ENCODE measurements at places on chromosomes 5 and 9.
A peak's percentile ranks its signal among the peaks of the same experiment; 100 is the strongest.

DNA sequence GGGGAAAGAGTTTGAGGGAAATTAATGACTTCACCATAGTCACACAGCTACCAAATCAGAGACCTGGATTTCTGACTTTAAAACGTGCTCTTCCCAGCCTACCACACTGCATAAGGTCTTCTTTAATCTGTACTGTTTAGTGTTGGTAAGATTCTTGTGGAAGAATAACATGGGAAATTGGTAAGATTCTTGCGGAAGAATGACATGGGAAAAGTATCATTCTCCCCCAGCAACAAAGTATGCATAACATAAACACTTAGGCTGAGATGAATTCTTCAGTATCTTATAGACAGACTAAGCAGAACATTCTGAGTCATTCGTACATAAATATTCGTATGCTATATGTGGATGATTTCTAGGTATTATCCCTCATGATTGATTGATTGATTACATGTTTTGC lies 170.4 kb downstream of the FOCAD start:
- DNase-seq, result no peak

DNA sequence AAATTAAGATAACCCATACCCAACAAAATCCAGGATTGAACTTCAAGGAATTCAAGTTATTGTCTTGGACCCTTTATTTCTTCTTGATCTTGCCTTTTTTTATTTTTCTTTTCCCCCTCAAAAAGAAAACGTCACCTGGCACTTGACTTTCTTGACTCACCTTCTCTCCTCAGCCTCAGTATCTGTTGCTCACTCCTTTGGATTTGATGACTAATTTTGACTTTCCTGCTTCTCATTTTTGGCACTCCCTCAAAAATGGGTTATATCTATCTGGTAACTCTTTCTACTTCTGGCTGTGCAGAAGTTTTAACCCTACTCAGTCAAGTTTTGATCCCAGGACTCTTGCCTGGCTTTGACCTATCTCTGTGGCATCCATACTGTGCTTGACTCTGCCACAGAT lies 66.6 kb upstream of the SPATA31D4 start:
- no peak for DNase-seq

DNA sequence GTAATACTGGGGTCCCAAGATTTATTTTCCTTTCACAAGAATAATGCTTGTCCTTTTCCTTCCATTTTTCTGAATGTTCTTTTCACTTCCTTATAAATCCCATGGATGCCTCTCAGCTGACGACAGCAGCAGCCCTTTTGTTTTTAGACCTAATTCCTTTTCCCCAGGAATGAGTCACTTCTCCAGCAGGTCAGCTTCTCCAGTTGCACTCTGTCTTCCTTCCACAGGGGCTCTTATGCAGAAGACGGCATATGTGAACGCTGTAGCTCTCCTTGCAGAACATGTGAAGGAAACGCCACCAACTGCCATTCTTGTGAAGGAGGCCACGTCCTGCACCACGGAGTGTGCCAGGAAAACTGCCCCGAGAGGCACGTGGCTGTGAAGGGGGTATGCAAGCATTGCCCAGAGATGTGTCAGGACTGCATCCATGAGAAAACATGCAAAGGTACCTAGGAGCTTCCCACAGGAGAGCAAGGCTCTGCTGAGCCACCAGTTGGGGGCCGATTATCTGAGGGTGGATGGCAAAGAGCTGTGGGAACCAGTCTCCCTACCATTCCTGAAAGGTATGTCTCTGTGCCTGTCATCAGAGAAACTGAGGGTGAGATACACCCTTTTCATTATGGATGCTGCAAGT lies 72.9 kb downstream of the RFK start:
- no peak for DNase-seq

- DNase-seq, result no peak
Observed at GRCh38 chr5:65262096-65262495, 219.6 kb downstream of the ADAMTS6 start.

GRCh38 chr5:10289353-10289752 lies 18.3 kb downstream of the CMBL start:
- no peak for DNase-seq

DNA sequence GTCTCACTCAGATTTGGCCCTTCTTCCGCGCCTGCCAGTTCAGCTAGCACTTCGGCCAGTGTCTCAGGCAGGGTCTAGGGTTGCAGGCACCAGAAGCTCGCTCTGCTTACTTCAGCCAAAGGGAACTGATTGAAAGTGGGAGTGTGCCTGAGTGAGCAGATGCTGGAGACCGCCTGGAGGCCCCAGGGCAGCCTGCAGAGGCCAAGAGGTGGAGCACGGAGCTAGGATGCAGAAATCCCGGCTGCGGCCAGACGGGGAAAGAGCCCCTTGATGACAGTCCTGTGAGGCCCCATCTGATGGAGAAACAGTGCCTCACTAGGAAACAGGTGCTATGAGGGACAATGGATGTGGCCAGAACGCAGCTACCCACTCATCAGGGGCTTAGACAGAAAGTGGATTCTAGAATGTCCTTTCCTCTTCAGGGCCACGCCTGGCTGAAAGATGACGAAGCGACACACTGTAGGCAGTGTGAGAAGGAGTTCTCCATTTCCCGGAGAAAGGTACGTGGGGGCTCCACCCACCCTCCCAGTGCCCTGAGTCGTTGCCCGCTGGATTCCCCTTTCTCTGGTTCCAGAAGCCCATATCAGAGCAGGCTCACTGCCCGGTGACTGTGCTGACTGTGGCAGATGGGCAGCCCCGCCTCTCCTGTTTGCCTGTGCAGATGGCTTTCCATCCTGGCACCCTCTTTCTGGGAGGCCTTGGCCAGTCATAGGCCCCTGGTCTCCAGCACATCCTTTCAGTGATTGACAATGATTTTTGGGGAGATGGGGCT lies 16.1 kb downstream of the HNRNPH1 start:
- no peak for DNase-seq

GRCh38 chr5:119397518-119398380 lies 41.9 kb downstream of the TNFAIP8 start:
- peak; percentile 86 for DNase-seq

- no peak for DNase-seq
Observed at GRCh38 chr5:51465165-51465564, 81.9 kb downstream of the ISL1 start.

GRCh38 chr5:52893105-52893504 lies 96.0 kb upstream of the ITGA2 start:
- DNase-seq, result no peak

GRCh38 chr5:136730426-136730825 lies 365.1 kb upstream of the TRPC7 start:
- no peak for DNase-seq

DNA sequence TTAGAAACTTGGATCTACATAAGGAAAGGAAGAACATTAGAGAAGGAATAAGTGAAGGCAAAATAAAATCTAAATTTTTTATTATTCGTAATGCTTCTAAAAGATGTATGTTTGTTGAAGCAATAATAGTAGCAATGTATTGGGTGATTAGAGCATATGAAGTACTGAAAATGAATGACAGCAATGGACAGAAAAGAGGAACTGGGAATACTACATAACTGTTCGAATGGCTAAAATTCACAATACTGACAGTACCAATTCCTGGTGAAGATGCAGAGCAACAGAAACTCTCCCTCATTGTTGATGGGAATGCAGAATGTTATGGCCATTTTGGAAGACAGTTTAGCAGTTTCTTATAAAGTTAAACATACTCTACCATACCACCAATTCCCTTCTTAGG lies 177.3 kb upstream of the SPEF2 start:
- DNase-seq, result no peak

DNA sequence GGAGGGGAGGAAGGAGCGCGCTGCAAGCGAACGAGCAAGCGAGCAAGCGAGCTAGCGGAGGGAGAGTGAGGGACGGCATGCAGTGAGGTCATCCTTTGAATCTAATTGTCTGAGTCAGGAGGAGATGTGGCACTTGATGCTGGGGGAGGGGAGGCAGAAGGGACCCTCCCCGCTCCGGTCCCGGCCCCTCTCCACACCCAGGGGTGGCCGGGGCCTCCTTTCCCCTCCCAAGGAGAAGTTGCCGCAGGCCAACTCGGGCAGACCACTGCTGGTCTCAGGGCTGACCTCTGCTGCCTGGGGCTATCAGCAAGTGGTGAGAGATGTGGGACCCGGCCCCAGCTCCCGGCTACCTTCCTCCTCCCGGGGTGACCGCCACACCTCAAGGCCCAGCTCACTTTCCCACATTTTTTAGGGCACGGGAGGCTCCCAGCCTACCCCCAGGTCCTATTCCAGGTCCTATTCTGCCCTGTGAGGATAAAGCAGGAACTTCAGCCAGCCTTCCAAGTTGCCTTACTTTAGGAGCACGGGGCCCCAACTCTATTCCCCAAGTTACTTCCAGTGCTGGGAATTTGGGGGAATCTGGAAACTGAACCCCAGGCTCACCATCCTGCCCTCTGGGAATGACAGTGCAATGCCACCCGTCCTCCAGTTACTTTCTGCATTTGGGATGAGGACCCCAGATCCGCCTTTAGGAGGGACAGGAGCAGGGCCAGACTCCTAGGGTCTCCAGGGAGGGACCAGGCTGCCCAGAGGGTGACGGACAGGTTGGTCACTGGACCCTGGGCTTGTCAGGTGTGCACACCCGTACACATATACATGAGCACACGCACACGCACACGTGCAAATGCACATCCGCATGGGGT lies 11.1 kb downstream of the CNTFR start:
- no peak for DNase-seq

DNA sequence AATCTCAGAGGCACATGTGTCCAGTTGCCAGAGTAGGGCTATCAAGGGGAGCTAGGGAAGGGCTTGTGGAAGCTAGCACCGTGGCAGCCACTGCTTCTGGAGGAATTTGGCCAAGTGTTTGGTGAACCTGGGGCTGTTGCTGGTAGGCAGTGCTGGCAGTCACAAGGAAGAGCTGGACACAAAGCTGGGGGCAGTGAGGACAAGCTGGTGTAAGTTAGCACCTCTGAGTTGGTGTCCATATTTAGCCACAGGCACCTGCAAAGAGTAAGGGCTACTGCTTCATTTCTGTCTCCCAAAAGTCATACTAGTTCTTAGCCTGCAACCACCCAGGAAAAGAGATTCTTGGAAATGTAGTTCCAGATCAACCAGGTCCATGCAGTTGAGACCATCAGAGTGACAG lies 359.4 kb downstream of the CSNK1G3 start:
- DNase-seq, result no peak

GRCh38 chr5:7250611-7251010 lies 145.3 kb upstream of the ADCY2 start:
- no peak for DNase-seq

GRCh38 chr5:154176181-154176580 lies 14.4 kb upstream of the GALNT10 start:
- DNase-seq, result no peak

- DNase-seq, result no peak
Observed at GRCh38 chr9:36913393-36914211, 120.5 kb downstream of the PAX5 start.

GRCh38 chr5:108636135-108636853 lies 111.4 kb upstream of the FER start:
- no peak for DNase-seq

DNA sequence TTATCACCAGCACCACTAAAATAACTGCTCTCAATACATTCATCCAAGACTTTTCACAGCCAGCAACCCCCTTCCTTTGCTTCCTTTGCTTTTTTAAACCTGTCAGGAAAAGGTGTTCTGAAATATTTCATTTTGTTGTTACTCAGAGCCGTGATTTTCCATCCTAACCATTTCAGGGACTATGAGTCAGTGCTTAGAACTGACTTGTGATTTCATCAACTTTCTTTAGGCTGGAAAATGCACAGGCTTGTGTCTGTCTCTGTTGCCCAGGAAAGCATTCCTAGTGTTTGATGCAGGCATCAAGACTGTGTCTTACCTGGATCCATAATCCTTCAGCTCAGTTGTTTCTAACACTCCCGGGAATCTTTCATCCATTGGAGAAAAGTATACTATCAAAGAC lies 805.6 kb downstream of the BRINP1 start:
- no peak for DNase-seq

- DNase-seq, result peak; percentile 48
Observed at GRCh38 chr5:74641735-74642542, 1.4 kb upstream of the ENC1 start.

DNA sequence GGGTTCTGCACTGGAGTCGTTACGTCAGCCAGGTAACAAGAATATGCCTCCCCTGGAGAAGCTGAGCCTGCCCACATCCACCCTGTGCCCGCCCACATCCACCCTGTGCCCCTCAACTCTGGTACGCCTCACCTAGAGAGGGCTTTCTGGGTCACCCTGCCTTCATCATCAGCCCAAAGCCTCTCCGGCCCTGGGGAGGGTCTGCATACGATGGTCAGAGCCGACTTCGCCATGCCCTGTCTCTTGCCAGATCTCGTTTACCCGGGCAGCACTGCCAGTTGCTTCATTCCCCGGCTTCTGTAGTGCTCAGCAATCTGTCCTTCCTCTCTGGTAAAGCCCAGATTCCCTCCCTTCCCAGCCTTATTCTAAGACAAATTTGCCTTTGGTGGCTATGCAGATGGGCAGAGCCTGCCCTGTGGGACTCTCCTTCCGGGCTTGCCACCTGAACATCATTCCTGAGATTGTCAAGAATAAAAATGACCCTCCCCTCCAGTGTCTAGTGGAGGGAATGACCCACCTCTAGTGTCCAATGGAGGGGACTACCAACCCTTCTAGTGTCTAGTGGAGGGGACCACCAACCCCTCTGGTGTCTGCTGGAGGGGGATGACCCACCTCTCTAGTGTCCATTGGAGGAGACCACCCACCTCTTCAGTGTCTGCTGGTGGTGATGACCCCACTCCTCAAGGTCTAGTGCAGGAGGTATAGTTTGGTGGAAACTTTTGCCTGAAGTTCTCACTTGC lies 3.4 kb downstream of the PLEKHG4B start:
- DNase-seq, result no peak

- no peak for DNase-seq
Observed at GRCh38 chr5:170307575-170308465, 10.2 kb upstream of the LCP2 start.

Measured in activated CD4-positive, alpha-beta T cell treated with anti-CD3 and anti-CD28 coated beads, Interleukin-2, Interleukin-4, amounts not matched to agents 100 ng/mL and 50 ng/mL, durations not matched to agents 16 hours and 8 hours (primary cell).